ENCODE measurements at places on chromosomes 3 and 15. TPM values are rescaled to one million over a fixed set of nuclear protein-coding genes. Genes with fewer than 3 reads are reported as not detected.
A peak's percentile ranks its signal among the peaks of the same experiment; 100 is the strongest.

DNA sequence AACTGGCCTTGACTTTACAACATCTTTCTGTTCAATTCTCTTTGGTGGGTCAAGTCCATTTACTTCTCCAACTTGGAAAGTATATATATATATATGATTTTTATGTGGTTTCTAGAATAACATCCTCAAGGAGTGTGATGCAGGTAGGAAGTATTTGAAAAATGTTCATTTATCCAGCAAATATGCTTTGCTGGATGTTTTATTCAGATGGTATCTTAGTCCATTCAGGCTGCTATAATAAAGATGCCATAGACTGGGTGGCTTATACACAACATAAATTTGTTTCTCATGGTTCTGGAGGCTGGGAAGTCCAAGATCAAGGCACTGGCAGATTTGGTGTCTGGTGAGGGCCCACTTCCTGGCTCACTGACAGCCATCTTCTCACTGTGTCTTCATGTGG lies 168.7 kb upstream of the RASGRP1 start:
- H3K27me3 ChIP-seq: no peaks in the 10 kb centered on the region
- no peaks in the 10 kb centered on the region for H3K4me1 ChIP-seq
- H3K4me3 ChIP-seq: no peak overlapping the region
- no peak overlapping the region for H3K27ac ChIP-seq
- no peak for DNase-seq
- no peaks in the 10 kb centered on the region for H3K36me3 ChIP-seq

DNA sequence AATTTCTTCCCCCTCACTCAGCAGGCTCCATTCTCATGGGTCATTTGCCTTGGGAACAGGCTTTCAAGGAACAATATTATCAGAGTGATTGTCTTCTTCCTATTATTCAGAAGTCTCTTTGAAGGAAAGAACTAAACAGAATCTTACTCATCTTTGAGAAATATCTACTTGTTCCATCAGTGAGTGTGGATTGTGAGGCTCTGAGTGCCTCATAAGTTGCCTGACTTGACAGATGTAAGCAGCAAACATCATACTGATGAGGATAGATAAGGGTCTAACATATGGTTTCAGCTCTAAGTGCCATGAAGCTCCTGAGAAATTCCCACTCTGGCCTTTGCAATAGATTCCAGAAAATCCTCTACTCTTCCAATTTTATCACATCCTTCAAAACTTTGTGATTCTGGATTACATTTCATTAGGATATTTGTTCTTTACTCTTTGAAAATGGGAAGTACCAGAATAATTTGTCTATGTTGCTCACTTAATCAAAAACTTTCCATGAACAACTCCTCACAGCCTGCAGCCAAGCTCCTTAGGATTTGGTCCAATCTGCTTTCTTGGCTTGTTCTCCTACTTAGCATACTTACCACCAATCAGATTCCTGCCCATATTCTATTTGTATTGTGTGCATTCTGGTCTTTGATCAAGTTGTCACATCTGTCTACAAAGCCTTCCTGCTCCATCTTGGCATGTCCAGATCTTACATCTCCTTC lies 120.1 kb downstream of the RPL22L1 start:
- H3K4me3 ChIP-seq: no peak overlapping the region
- no peak overlapping the region for H3K27ac ChIP-seq
- no peaks in the 10 kb centered on the region for H3K36me3 ChIP-seq
- H3K27me3 ChIP-seq: no peaks in the 10 kb centered on the region
- DNase-seq: no peak
- H3K4me1 ChIP-seq: peaks cover 9% of the 10 kb centered on the region

DNA sequence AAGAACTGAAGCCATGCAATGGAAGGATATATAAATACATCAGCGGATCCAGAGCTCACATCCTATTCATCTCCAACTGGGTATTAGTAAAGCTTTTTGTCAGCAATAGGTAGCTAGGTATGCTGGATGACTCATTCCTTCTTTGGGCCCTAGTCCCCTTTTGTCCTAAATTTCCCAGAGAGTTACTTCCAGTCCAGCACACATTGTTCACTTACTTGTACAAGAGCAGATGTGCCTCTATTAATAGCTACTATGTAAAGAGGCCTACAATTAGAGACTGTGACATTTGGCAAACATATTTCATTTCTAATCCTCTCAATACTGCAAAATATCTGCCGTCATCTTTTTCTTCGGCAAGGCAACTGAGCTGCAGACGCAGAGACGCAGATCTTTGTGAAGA lies 1.7 kb upstream of the SLC4A7 start:
- no peak overlapping the region for H3K4me3 ChIP-seq
- no peaks in the 10 kb centered on the region for H3K36me3 ChIP-seq
- H3K27ac ChIP-seq: peak overlapping the region; percentile 94
- no peak for DNase-seq

- peaks cover 6% of the 10 kb centered on the region for H3K4me1 ChIP-seq
- H3K4me3 ChIP-seq: no peak overlapping the region
- no peak overlapping the region for H3K27ac ChIP-seq
These were observed 420.0 kb downstream of the ROBO2 start for GRCh38 chr3:77459926-77460325.

- no peaks in the 10 kb centered on the region for H3K27me3 ChIP-seq
- H3K4me3 ChIP-seq: no peak overlapping the region
- H3K27ac ChIP-seq: no peak overlapping the region
- H3K4me1 ChIP-seq: no peaks in the 10 kb centered on the region
- H3K36me3 ChIP-seq: peaks cover 28% of the 10 kb centered on the region
- DNase-seq: no peak
These were observed 42.4 kb downstream of the CHAC1 start for GRCh38 chr15:40995656-40996055.

DNA sequence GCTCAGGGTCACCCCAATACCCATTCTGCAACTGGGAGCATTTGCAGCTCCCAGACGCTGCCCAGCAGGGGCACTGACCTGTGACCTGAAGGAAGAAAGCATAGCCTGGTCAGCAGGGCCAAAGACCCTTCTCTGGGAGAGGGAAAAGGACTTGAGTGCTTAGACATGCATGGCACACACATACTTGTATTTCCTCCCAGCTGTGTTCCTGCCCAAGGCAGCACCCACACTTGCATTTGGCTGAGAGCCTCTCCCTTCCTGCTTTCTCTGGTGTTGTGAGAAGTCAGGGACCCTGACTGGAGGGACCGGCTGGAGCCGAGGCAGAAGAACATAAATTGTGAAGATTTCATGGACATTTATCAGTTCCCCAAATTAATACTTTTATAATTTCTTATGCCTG lies 7.2 kb upstream of the LAMB2 start:
- no peak overlapping the region for H3K27ac ChIP-seq
- no peaks in the 10 kb centered on the region for H3K27me3 ChIP-seq
- H3K4me1 ChIP-seq: no peaks in the 10 kb centered on the region

DNA sequence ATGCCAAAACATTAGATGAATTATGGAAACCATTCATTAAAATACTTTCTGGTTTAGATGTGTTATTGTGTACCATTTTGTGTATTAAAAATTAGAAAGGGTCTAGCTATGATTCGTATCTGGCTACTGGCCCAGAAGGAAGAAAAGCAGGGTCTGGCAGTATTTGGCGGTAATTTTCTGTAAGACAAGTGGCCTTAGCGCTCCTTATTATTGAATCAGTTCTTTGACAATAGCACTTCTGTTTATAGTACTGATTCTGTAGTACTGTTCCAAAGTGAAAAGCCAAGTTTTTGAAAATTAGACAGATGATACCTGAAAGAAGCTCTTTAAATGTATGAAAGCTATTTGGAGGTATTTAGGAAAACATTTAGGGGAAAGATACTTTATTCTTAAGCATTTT lies 10.2 kb downstream of the GLCE start:
- H3K27me3 ChIP-seq: no peaks in the 10 kb centered on the region
- H3K4me3 ChIP-seq: no peak overlapping the region
- no peaks in the 10 kb centered on the region for H3K36me3 ChIP-seq
- H3K27ac ChIP-seq: no peak overlapping the region
- H3K4me1 ChIP-seq: no peaks in the 10 kb centered on the region

DNA sequence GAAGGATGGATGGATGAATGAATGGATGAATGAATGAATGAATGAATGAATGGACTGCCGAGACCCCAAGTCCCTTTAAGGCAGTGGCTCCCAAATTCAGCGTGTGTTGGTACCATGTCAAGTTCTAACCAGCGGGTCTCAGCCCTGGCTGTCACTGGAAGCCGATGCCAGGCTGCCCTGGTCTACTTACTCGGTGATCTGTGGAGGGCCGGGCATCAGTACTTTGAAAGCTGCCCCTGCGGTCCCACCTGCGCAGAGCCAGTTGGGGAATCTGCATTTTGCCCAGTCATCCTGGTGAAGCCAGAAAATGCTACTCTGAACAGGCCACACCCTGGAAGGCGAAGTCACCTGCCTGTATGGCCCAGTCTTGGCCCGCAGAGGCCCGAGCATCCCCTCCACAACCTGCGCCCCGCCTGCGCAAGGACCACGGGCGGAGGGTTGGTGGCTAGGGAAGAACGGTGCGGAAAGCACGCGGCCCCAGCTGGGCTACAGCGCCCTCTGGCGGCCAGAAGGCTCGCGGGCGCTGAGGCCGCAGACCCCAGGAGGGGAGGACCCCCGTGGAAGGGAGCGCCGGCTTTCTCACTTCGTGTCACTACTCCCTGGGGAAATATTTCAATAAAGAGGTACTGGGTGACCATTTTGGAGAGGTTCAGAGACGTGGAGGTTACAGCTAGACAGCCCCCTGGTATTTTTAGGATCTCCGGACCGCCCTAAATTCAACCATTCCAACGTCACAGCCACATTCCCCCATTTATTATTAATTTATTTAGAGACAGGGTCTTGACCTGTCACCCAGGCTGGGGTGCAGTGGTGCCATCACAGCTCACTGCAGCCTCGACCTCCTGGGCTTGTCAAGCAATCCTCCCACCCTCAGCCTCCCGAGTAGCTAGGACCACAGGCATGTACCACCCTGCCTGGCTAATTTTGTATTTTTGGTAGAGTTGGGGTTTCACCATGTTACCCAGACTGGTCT lies 34.9 kb downstream of the PRKCD start:
- H3K4me1 ChIP-seq: no peaks in the 10 kb centered on the region
- no peak overlapping the region for H3K27ac ChIP-seq
- H3K27me3 ChIP-seq: no peaks in the 10 kb centered on the region
- no peak overlapping the region for H3K4me3 ChIP-seq

- no peaks in the 10 kb centered on the region for H3K36me3 ChIP-seq
- H3K4me1 ChIP-seq: no peaks in the 10 kb centered on the region
- no peak for DNase-seq
- no peaks in the 10 kb centered on the region for H3K27me3 ChIP-seq
These were observed 328.7 kb upstream of the ATP11B start for GRCh38 chr3:182464513-182465145.

DNA sequence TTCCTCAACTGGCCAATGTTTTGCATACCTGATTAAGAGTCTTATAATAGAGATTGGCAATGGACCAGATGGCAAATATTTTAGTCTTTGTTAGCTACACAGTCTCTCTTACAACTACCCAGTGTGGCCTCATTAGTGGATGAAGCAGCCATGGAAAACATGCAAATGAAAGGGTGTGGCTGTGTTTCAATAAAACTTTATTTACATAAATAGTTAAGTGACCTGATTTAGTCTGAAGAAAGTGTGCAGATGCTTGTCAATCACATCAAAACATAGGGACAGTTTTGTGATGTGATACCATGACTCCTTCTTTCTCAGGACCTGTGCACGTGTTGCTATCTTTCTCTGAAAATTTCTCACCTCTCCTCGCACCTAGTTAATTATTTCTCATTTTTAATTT lies 309.8 kb upstream of the GRM7 start:
- H3K27me3 ChIP-seq: no peaks in the 10 kb centered on the region
- no peaks in the 10 kb centered on the region for H3K4me1 ChIP-seq
- no peak for DNase-seq
- H3K4me3 ChIP-seq: no peak overlapping the region
- no peak overlapping the region for H3K27ac ChIP-seq
- H3K36me3 ChIP-seq: no peaks in the 10 kb centered on the region

GRCh38 chr3:66037330-66037985 lies 1.3 kb downstream of the MAGI1 start:
- no peaks in the 10 kb centered on the region for H3K27me3 ChIP-seq
- peak overlapping the region; percentile 96 for H3K27ac ChIP-seq
- H3K36me3 ChIP-seq: no peaks in the 10 kb centered on the region
- H3K4me1 ChIP-seq: peaks cover 33% of the 10 kb centered on the region
- H3K4me3 ChIP-seq: peak overlapping the region; percentile 62

DNA sequence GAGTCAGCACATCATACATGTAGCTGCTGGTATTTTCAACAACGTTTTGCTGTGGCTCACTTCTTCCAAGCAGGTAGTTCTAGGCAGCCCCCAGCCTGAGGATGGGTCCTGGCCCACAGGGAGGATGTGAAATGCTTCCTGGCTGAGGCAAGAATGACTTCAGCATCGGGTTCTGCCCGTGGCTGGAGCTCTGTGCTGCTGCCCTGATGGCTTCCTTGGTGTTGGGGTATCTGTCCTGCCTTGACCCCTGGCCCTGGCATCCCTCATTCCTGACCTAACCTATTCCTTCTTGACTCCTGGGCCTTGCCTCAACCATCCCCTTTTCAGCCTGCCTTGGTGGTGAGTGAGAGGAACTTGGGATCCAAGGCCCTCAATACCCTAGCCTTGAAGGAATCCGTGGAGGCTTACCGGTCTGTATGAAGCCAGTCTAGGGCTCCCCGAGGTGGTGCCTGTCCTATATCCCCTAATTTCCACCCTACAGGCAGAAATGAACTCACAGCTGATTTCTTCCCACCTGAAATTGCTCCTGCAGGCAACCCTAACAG lies 300.6 kb downstream of the TLE3 start:
- no peaks in the 10 kb centered on the region for H3K4me1 ChIP-seq
- no peaks in the 10 kb centered on the region for H3K27me3 ChIP-seq
- no peaks in the 10 kb centered on the region for H3K36me3 ChIP-seq

DNA sequence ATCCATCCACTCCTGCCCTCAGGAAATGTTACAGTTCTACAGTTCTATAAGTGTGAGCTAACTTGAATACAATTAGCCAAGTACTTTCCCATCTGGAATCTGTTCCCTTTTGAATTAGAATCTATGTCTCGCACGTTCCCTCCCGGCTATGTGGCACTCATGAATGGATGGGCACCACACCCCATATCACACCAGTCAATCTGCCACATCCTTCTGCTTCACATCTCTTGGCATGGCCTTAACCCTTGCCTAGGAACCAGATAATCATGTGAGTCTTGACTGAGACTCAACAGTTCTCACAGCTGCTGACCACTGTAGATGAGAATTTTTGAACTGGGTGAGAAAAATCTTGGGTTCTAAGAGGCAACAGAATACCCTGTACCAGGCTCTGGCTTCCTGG lies 180.2 kb downstream of the TNIK start:
- no peak for DNase-seq
- no peak overlapping the region for H3K27ac ChIP-seq
- no peaks in the 10 kb centered on the region for H3K36me3 ChIP-seq
- H3K4me3 ChIP-seq: no peak overlapping the region

- no peak overlapping the region for H3K4me3 ChIP-seq
- DNase-seq: peak; percentile 67
- no peaks in the 10 kb centered on the region for H3K27me3 ChIP-seq
- H3K4me1 ChIP-seq: no peaks in the 10 kb centered on the region
- H3K27ac ChIP-seq: no peak overlapping the region
These were observed 17.8 kb upstream of the ATP13A4 start for GRCh38 chr3:193572426-193572908.

The ASB7 gene
- 13.3 TPM for total RNA-seq

The ST8SIA2 gene
- total RNA-seq: not detected

The TBC1D21 gene
- not detected for total RNA-seq

The CPLX3 gene
- total RNA-seq: 0.41 TPM

The CCR4 gene
- total RNA-seq: not detected

The CMTM8 gene
- total RNA-seq: 4.4 TPM

The NECTIN3 gene
- total RNA-seq: 54.1 TPM

The PPARG gene
- 17.8 TPM for total RNA-seq

Data from sigmoid colon (tissue), 7 donors.